ENCODE measurements at places on chromosomes 12 and 14. TPM values are rescaled to one million over a fixed set of nuclear protein-coding genes. Genes with fewer than 3 reads are reported as not detected.

The PLEKHG3 gene
- 142 TPM for total RNA-seq

The PRR4 gene
- total RNA-seq: 5.4 TPM

The SLC38A4 gene
- 0.11 TPM for total RNA-seq

GRCh38 chr12:103827911-103828391 lies 13.1 kb downstream of the NT5DC3 start:
- H3K27me3 ChIP-seq: no peaks in the 10 kb centered on the region
- no peak overlapping the region for H3K4me3 ChIP-seq
- H3K36me3 ChIP-seq: no peaks in the 10 kb centered on the region
- peaks cover 5% of the 10 kb centered on the region for H3K4me1 ChIP-seq
- no peak for DNase-seq

DNA sequence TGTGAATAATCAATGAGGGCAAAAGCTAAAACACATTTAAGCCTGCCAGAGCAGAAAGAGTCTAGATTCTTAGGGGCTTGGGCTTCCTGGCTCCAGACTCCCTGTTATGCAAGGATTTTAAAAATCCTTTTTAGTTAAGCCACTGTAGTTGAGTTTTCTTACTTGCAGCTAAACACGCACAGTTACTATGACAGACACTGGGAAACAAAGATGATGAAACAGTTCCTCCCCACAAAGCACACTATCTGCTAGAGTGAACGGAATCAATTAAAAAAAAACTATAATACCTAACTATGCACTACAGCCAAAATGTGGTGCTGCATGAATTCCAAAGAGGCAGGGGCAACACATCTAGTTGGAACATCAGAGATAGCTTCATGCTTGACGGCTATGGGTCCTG lies 28.2 kb downstream of the RPS6KA5 start:
- H3K4me3 ChIP-seq: no peak overlapping the region
- peaks cover 14% of the 10 kb centered on the region for H3K4me1 ChIP-seq
- no peaks in the 10 kb centered on the region for H3K36me3 ChIP-seq
- no peak overlapping the region for H3K27ac ChIP-seq

DNA sequence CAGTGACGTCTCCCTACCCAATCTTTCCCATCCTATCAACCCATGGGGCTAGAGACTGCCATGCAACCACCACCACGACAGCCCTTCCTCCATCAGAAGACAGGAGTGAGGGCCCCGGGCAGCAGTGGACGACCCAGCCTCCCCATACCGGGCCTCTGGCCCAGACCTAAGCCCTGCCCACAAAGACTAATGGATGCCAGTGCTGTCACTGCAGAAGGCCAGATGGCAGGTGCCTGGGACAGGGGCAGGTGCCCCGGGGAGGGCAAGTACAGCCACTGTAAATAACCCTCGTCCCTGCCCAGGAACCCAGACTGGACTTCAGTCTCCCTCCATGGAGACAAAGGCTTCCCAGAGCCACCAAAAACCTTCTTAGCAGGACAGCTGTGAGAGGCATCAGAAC lies 20.3 kb upstream of the HSPB8 start:
- peaks cover 10% of the 10 kb centered on the region for H3K4me1 ChIP-seq
- H3K27ac ChIP-seq: no peak overlapping the region
- no peak overlapping the region for H3K4me3 ChIP-seq
- no peaks in the 10 kb centered on the region for H3K27me3 ChIP-seq
- DNase-seq: no peak
- H3K36me3 ChIP-seq: peaks cover 4% of the 10 kb centered on the region

Data from mesothelial cell of epicardium (in vitro differentiated cells).